ENCODE measurements at places on chromosomes 4 and X.

- DNase-seq = no peak
Observed at GRCh38 chr4:185836241-185837084, 24.5 kb upstream of the SORBS2 start.

GRCh38 chr4:87088186-87088585 is 132.2 kb downstream of the KLHL8 start:
- DNase-seq = no peak

GRCh38 chrX:7254144-7254543 is 106.2 kb upstream of the PUDP start:
- no peak for DNase-seq

DNA sequence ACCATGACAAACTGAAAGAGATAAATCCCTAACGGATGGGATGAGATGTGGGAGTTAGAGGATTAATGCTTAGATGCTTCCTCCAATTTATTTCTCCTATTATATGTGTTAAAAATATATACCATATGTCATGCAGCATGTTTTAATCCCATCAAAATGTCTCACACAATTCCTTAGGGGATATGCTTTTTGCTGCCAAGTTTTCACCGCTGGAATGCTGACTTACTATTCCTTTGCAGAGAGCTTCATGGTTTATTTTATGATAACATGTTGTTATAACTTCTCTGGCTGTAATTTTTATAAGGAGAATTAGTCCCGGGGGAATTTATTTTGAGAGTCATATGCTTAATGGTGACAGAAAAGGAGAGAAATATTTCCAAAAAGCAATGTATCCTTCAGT is 670.3 kb downstream of the IL1RAPL1 start:
- no peak for DNase-seq

DNA sequence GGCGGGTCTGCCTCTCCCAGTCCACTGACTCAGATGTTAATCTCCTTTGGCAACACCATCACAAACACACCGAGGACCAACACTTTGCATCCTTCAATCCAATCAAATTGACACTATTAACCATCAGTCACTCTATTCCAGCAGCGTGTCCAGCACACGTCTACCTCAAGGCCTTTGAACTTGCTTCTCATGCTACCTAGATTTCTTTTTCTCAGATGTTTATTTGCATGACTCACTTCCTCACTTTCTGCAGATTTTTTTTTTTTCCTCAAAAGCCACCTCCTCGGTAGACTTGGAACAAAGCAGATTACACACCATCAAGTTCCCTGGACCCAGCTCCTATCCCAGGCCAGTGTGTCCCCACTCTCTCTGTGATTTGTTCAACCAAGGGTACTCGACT is 49.5 kb downstream of the SUPT20HL2 start:
- DNase-seq = no peak

GRCh38 chrX:23195761-23196160 is 138.9 kb upstream of the PTCHD1 start:
- no peak for DNase-seq

- DNase-seq = no peak
Observed at GRCh38 chr4:26235500-26235899, 85.3 kb upstream of the RBPJ start.

GRCh38 chrX:129875669-129876068 is 30.3 kb upstream of the UTP14A start:
- DNase-seq = no peak

Measured in CD8-positive, alpha-beta memory T cell (primary cell).